ENCODE measurements at places on chromosomes 11 and 22. TPM values are rescaled to one million over a fixed set of nuclear protein-coding genes. Genes with fewer than 3 reads are reported as not detected.

DNA sequence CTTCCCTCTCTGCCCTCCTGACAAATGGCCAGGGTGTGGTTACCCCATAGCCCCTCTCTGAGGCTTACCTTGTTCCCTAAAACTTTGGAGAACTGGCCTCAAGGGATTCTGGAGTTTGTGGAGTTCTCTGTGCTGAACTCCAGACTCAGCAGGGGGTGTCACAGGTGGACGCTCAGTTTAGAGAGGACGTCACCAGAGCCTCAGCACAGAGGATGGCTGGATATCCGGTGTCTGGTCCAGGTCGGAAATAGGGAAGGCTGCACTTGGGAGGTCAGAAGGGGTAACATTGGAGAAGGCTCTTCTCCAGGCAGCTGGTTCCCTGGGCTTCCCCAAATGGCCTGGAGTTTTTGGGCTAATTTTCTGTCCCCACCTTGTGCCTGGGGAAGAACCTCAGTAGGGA lies 64.2 kb downstream of the ADAMTS15 start:
- DNase-seq = no peak

GRCh38 chr11:19789835-19790710 lies 77.4 kb downstream of the NAV2 start:
- no peak for DNase-seq

DNA sequence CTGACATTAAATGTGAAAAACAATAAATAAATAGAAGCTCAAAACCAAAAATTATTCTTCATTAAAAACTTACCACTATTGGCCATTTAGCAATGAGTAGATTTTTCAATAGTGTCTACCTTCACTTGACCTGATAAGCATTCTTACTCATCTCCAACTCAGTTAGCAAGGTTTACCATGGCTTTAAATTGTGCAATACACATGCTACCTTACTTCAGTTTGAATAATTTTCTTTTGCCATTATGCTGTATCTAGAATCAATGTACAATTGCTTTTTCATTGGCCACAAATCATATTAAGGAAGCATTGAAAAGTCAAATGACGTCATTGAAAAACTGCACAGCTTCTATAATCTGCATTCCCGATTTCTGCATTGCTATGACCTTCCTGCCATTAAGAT lies 64.9 kb downstream of the SVIP start:
- no peak for DNase-seq

DNA sequence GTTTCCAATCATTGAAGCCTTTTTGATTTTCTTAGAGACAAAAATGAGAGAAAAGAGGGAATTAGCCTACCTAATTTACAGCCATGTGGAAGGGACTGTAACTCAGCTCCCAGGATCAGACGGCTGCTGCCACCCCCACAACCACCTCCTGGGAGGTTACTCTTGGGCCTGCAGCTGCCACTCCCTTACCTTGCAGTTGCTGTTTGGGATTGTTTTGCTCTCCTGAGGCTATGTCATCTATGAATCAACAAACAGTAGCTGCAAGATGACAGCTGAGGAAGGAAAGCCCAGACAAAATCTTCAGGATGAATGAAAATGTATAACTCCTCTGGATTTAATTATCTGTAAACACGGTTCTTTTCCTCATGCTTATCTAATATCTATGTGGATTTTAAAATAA lies 28.0 kb upstream of the ZC3H12C start:
- DNase-seq = no peak

GRCh38 chr11:131616481-131617140 lies 246.2 kb downstream of the NTM start:
- no peak for DNase-seq

- DNase-seq = no peak
Measured at GRCh38 chr11:44318369-44318768, 8.4 kb upstream of the ALX4 start.

GRCh38 chr11:70314730-70315129 lies 44.2 kb downstream of the PPFIA1 start:
- DNase-seq = no peak

GRCh38 chr11:132177106-132177505 lies 806.7 kb downstream of the NTM start:
- DNase-seq = no peak

DNA sequence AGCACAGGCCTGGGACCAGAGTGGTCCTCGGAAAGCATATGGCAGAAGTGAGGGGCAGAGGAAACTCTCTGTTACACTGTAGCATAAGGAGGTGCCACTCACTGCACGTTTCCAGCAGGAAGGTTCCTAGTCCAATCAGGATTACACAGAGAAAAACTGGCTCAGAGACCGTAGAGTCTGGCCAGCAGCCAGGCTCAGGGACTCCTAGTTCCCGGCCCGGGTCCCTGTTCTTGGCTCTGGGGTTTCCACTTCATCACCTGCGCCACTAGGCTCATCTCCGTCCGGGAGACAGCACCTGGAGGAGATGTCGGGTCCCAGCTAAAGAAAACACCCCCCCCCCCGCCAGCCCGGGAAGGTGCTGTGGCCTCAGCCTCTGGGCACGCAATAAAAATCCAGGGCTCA lies 1.1 kb downstream of the TTLL12 start:
- DNase-seq = peak; percentile 61

DNA sequence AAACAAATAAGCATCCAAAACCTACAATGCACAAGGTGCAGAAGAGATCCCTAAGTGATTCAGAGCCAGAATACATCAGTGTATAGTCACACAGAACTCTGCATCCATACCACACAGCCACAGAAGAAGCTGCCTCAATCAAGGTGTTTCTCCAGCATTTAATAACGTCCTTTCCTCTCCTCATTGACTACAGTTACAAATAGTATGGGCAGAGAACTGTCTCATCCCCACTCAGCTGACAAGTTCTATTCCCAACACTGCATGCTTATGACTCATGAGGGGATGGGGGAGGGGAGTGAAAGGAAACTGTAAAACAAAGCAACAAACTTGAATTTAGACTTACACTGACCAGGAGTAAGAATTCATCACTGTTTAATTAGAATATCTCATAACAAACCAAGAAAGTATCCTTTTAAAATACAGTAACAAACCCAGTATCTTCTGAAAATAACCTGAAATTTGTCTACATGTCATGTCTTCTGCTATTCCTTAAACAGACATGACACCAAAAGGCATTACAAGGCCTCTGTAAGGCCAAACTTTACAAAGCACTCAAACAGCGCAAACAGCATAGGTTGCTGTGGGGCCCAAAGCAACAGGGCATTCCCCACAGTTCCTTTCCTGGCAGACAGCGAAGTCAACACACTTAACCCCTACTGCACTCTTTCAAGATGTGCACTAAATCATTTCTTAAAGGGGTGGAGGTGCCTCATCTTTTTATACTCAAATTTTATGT lies 29.3 kb downstream of the CELF1 start:
- DNase-seq = peak; percentile 78

DNA sequence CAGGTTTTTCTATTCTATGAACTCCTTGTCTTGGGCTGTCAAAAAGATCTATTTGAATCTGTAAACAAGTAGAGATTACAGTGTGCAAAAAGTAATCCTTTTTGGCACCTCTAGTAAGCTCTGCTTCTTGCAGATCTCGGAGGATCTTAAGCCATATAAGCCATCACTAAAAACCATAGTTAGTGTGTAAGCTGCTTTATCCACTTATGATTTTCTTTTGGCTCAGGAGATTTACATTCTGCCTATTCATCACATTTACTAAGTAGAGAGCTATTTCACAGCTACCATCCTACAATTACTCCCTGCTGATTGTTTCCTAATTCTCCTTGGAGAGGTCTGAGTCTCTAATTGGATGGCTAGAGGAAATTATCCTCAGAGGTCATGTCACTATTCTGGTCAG lies 385.7 kb downstream of the AASDHPPT start:
- no peak for DNase-seq

GRCh38 chr11:46686886-46687795 lies 13.3 kb downstream of the ARHGAP1 start:
- DNase-seq = peak; percentile 37

- no peak for DNase-seq
Measured at GRCh38 chr11:84247129-84247528, 961.0 kb upstream of the CCDC90B start.

Gene PAK1
- 17.4 TPM for total RNA-seq

Gene DCPS
- 6.4 TPM for total RNA-seq

Gene WBP2NL
- not detected for total RNA-seq

Gene RFPL3
- total RNA-seq = not detected

Gene SCARF2
- total RNA-seq = 31.3 TPM

Gene RASSF7
- 10.1 TPM for total RNA-seq

Gene UPK3A
- total RNA-seq = not detected

Measured in uterus (tissue), 4 donors.